ENCODE measurements at places on chromosomes 2 and 18.

- DNase-seq = no peak
These were observed 119.4 kb downstream of the TMEM18 start for GRCh38 chr2:557635-558301.

DNA sequence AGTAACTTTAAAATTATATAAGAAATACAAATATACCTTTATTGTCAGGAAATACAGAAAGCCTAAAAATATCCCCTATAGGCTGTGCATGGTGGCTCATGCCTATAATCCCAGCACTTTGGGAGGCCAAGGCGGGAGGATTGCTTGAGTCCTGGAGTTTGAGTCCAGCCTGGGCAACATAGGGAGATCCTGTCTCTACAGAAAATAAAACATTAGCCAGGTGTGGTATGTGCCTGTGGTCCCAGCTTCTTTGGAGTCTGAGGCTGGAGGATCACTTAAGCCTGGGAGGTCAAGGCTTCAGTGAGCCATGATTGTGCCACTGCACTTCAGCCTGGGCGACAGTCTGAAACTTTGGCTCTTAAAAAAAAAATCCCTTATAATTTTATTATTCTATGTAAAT, 29.1 kb downstream of the GLS start:
- no peak for DNase-seq

DNA sequence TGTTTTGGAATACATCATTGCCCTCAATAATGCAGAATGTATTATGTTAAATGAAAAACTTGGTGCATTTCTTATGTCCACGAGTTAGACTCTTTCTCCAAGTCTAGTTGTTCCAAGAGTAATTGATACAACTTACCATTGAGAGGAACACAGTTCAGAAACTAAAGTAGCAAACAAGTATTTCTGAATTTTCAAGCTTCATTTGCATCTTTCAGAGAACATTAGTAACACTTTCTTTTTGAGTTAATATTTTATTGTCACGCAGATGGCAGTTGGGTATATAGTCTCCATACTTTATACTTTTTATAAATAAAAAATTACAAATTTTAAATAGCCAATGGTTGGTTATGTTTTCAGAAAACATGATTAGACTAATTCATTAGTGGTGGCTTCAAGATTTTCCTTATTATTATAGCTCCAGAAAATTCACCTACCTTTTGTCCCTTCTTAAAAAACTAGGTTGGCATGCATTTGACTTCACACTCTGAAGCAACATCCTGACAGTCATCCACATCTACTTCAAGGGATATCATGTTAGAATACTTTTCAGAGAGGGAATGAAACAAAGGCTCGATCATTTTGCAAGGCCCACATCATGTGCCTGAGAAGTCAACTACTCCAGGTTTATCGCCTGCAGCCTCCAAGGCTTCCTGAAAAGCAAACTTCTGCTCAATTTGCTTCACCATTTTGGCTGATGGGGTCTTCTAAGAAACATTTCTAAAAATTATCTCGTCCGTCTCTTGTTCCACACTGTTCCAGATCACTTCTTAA, 29.9 kb downstream of the LYPD6B start:
- DNase-seq = no peak

DNA sequence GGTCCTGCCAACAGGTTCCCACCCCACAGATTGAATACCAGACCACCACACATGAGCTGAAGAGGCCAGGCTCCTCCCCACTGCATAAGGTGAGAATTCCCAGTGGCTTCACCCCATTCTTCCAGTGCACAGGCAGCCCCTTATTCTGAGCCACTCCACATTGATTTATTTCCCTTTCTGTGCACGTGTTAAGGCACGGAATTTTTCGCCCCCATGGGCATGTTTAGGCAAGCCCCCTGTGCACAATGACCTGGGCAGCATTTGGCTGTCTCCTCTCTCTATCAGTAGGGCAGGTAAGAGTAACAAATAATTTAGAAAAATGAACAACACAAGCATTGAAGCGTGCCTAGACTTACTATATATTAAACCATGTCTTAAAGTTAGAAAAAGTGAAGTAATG, 15.2 kb upstream of the CHAC2 start:
- DNase-seq = no peak

DNA sequence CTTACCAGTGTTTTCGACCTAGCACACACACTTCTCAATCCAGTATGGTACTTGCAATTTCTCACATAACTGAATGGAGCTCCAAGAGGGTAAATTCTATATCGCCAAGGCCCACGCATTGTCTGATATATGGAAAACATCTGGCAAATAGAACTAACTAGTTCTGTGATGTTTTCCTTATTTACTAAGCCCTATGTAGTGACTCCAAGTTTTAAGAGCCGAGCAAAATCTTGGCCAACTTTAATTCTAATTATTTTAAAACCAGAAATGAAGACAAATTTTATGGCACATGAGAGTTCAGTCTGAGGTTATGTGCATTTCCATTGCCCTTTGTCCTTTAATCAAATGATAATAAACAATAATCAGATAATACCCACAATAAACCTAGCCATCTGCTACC, 1119.7 kb upstream of the CNTNAP5 start:
- no peak for DNase-seq

DNA sequence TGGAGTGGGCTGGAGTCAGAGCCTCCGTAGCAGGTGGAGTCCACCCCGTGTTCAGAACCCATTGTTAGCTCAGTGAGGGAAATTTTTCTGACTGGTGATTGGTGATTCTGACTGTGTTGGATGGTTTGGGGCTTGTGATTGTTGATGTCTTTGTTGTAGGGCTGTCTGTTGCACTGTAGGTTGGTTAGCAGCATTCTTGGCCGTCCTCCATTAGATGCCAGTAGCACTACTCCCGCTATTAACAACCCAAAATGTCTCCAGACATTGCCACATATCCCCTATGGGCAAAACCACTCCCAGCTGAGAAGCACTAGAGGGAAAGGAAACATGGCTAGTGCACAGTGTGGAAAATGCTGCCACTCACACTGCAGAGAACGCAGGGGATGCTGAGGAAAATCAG, 51.7 kb downstream of the ARMC9 start:
- DNase-seq = no peak

GRCh38 chr2:148978706-148979105, 59.8 kb upstream of the LYPD6B start:
- no peak for DNase-seq

DNA sequence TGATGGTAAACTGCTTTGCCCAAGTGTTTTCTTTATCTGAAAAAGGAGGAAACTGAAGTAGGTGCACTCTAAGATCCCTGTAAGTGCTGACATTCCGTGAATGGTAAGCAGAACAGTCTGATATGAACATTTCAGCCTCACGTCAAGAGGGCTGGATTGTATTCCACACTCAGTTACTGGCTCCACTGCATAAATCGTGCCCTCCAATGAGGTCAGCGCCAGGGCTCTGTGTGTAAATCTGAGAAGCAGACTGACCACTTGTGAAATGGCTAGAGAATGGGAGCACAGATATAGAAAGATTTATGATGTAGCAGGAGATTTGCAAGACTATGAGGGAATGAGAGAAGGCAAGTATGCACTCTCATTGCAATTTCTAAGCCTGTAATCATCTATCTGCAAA, 153.0 kb downstream of the ICOS start:
- DNase-seq = no peak

- no peak for DNase-seq
These were observed 408.8 kb upstream of the UBE2E3 start for GRCh38 chr2:180571559-180571958.

- no peak for DNase-seq
These were observed 156.3 kb downstream of the DOCK10 start for GRCh38 chr2:224885836-224886547.

Data from stimulated activated CD4-positive, alpha-beta T cell treated with anti-CD3 and anti-CD28 coated beads, Interleukin-1b, Interleukin-23, amount 100 ng/mL, for 24 hours (primary cell).